Cardiac atrium fibroblast (primary cell): ENCODE measurements at places on chromosomes 11 and 22. TPM values are rescaled to one million over a fixed set of nuclear protein-coding genes. Genes with fewer than 3 reads are reported as not detected.

TRIM51 gene
- total RNA-seq: not detected in 2 replicates

CHRM1 gene
- total RNA-seq: not detected in 2 replicates

CYP2R1 gene
- 4.5 and 6.6 TPM in 2 replicates for total RNA-seq

USP35 gene
- 5.2 and 6.2 TPM in 2 replicates for total RNA-seq
